ENCODE measurements at places on chromosomes 1 and 21.

- no peak for DNase-seq
These were observed 69.6 kb downstream of the SDCCAG8 start for GRCh38 chr1:243325305-243325890.

GRCh38 chr1:44924835-44925464 lies 61.4 kb downstream of the EIF2B3 start:
- DNase-seq = no peak

DNA sequence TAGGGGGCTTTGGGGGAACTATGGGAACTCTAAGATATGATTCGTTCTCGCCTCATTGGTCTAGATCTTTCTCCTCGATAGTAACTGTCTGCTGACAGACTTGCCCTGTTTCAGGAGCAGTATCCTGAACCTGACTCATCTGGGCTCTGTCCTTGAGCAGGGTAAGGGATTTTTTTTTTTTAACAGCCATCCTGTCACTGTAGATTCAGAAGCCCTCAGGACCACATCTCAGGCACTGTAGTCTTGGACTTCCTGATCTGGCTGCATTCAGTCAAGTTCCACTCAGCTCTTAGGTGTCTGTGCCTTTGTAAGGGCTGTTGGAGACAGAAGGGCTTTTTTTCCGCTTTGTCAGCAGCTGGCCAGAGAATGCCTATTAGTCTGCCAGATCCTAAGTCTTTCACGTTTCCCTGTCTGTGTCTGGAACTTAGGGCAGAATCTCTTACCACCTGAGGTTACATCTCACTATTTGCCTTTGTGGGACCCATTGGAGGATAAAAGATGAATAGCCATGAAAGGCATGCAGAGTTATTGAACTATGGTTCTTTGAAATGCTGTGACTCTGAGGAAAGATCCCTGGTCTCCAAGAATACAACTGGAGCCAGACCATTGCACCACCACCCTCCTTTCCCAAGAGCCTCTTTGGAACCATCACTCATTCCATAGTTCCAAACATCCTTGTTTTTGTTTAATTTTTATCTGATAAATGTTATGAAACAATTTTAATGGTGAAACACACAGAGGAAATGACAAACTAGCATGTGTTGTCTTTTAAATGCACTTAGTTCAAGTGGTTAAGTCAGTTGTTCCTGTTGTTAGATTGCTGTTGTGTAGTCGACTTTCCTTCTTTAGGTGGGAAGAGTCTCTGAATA lies 49.7 kb upstream of the MACF1 start:
- DNase-seq = no peak

GRCh38 chr1:117828201-117828600 lies 101.2 kb downstream of the GDAP2 start:
- DNase-seq = no peak

DNA sequence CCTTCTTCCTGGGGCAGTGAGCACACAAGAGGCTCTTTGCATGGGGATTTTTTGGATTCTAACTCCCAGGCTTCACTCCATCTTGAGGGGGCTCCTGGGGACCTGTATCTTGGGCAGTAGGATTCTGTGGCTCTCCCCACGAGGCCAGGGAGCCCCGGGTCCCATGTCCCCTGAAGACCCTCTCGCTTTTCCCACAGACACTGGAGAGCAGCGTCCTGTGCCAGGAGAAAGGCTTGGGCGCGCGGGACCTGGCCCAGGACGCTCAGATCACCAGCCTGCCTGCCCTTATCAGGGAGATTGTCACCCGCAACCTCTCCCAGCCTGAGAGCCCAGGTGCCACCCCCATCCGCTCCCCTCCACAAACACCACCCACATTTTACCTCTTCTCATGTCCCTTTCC lies 735 bp downstream of the CROCC start:
- no peak for DNase-seq

GRCh38 chr1:219927298-219927955 lies 930 bp downstream of the SLC30A10 start:
- no peak for DNase-seq

DNA sequence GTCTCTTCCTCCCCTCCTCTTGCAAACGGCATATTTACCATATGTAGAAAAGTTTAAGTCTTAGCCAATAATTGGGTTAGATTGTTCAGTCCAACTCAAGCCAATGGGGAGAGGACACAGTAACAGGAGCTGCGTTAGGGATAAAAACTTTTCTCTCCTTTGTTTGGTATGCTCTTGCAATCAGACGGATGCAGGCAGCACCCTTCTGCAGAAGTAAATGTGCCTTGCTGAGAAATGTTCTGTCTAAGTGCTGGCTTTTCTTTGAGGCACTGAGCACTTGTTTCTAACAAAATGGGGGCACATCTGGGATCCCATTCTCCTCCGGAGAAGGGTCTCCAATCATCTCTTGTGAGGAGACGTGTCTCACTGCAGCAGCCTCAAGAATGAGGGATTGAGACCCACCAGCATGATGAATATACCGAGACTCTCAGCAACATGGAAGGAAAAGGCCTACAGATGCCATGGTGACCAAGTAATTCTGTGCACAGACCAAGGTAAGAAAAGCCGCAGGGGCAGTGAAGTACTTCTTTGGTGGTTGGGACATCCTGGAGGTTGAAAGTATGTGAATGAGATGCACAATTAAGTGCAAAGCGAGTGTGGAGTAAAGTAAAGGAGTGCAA lies 20.7 kb upstream of the GNG4 start:
- no peak for DNase-seq

- no peak for DNase-seq
These were observed 68.1 kb downstream of the PPP1R12B start for GRCh38 chr1:202416641-202417040.

DNA sequence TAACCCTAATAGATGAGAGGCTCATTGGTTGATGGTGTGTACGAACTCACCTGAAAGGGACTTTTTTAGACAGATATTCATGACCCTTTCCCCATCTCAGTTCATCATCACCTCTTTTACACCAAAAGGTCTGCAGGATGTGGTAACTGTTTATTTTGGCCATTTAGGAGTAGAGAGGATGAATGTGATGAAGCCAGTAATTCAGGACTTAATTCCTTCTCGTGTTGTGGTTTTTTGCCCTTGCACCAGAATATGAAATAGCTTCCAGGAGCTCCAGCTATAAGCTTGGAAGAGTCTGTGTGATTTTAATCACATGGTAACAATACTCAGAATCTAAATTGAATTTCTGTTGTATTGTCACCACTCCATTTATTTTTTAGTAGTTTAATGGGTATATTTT lies 189.4 kb upstream of the KCTD3 start:
- no peak for DNase-seq

GRCh38 chr1:216111842-216112241 lies 311.4 kb downstream of the USH2A start:
- no peak for DNase-seq

- no peak for DNase-seq
These were observed 56.0 kb downstream of the CD247 start for GRCh38 chr1:167462341-167462740.

GRCh38 chr1:119771016-119771415 lies 2.3 kb upstream of the HMGCS2 start:
- DNase-seq = no peak

DNA sequence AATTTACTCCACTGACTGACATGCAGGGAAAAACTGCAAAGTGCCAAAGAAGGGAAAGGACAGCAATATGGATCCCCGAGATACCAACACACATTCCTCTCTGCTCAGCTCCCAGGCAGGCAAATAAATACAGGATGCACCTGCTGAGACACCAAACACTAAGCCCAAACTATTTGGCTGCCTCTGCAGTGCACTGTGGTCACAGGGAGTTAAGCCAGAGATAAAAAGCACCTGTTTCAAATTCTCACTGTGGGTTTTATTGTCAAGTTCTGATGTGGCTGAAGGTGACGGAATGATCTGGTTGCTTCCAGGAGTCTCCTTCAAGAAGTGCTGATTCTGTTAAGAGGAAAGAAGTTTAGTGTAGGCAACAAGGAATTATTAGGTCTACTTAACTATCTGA lies 17.7 kb downstream of the TEX38 start:
- no peak for DNase-seq

- no peak for DNase-seq
These were observed 22.2 kb upstream of the RSPO1 start for GRCh38 chr1:37656881-37657280.
